GM04503 (cell line): ENCODE measurements at places on chromosomes 16 and 17.
A peak's percentile ranks its signal among the peaks of the same experiment; 100 is the strongest.

DNA sequence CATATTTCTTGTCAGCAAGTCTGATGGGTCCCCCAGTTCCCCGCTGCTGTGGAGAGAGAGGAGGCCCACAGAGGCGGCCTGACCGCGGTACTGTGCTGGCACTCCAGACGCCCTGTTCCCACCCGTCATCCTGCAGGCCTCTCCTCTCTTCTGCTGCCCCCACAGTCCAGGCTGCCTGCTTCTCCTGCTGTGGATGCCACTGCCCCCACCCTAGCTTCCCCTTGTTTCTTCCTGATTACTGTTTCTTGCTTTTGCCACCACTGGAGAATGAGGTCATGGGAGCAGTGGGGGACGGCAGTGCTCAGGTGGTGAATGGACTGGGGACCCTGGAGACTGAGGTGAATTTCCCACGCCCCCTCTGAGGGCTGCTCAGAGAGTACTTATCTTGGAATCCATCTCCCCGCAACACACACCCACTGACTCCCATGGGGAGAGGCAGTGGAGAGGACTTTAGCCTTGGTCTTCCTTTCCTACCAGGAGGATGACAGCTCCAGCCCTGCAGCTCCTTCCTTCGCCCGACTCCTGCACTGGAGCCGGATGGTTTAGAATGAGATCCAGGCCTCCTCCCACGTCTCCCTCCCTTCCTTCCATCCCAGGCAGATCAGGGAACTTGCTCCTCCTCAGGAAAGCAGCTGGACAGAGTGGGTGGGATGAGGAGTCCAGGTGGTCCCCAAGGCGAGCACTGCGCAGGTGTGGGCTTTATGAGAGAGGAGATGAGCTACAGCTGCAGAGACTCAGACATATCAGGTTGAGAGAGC, 60.4 kb downstream of the PLXDC1 start:
- no peak for DNase-seq

- DNase-seq, result no peak
Observed at GRCh38 chr16:87056083-87056482, 261.1 kb downstream of the C16orf95 start.

DNA sequence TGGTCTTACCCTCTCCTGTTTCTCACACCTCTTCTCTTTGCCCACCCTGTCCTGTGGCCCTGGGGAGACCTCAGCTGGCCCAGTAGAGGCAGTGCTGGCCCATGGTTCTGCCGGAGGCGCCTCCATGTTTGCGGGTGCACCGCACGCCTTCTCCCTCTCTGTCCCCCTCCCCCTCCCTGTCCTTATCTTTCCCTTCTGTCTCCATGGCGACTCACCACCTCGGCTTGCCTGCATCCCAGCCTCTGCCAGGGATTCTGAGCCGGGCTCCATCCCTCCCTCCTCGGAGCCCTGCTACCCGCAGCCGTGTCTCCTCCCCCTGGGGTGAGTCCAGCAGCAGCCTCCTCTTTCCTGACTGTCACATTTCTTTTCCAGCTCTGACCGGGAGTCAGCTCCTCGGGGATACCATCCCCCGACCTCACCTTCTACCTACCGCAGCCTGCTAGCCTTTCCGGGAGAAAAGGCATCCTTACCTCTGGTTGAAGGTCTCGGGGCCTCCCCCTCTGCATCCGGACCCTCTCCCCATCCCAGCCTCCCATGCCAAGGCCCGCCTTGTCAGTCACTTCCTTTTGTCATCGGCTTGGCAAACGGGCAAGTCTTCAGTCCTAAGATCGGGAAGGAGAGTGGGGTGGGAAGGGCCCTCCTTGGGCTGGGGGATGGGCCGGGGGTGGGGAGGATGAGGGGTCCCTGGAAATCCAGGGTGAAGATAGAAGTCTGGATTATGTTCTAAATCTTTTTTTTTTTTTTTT, at the start of gene RNF112:
TSS of gene RNF112 (plus strand) at position 358 of the 746 bp plus-strand sequence. CDS start at position 535, 177 bp downstream.
- no peak for DNase-seq

DNA sequence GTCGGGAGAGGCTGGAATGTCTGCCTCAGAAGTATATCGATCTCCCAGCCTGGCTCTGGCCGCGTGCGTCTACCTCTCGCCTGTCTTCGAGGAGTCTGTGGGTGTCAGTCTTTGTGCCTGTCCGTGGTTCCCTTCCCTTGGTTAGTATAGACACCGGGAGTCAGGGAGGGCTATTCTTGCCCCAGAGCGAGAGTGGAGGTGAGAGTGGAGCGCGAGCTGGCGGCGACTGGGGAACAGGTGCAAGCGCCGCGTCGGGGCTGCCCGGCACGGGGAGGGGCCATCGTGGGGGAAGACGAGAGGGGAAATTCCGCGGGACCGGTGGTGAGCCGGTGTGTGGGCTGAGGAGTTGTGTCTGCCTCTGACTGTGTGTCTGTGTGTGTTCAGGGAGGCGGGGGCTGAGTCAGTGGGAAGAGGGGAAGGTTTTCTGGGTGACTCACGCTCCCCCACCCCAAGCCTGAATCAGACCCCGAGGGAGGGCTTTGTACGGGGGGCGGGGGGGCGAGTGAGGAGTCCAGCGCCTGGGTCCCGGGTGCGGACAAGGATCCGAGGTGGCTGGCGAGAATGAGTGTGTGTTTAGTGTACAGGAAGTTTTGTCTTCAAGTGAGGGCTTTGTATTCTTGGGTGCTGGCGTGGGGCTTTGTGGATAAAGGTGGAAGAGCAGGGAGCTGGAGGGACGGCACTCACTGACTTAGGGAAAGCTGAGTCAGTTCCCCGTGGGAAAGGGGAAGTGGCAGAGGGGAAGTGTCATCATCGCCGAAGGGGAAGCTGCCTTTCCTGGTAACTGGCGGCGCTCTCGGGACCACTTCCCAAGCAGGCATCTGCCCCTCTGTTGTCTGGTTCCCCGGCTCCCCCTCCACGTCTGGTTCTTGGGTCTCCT, 8.6 kb downstream of the KDM6B start:
- no peak for DNase-seq

GRCh38 chr17:78910497-78911284, 7.7 kb upstream of the CEP295NL start:
- no peak for DNase-seq

GRCh38 chr16:68866933-68867332, 23.6 kb downstream of the TANGO6 start:
- DNase-seq, result no peak

DNA sequence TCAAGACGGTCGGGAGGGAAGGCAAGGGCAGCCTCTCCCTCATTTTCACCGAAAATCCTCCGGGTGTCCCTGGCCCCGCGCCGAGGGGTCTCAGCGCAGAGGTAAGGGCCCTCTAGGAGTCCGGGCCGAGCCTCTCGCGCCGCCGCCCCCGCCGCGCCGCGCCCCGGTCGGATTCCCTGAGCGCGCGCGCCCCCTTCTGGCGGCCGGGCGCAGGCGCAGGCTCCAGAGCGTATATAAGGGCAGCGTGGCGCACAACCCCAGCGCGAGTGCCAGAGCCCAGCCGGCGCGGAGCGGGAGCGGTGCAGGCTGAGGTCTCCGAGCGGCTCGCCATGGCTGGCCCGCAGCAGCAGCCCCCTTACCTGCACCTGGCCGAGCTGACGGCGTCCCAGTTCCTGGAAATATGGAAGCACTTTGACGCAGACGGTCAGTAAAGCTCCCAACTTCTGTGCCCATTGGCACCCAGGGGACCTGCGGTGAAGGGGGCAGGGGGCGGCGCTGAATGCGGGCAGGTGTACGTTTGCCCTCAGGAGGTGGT, at the start of gene CALB2:
TSS of gene CALB2 (plus strand) at position 260 of the 535 bp plus-strand sequence. CDS start at position 330, 70 bp downstream.
- no peak for DNase-seq

DNA sequence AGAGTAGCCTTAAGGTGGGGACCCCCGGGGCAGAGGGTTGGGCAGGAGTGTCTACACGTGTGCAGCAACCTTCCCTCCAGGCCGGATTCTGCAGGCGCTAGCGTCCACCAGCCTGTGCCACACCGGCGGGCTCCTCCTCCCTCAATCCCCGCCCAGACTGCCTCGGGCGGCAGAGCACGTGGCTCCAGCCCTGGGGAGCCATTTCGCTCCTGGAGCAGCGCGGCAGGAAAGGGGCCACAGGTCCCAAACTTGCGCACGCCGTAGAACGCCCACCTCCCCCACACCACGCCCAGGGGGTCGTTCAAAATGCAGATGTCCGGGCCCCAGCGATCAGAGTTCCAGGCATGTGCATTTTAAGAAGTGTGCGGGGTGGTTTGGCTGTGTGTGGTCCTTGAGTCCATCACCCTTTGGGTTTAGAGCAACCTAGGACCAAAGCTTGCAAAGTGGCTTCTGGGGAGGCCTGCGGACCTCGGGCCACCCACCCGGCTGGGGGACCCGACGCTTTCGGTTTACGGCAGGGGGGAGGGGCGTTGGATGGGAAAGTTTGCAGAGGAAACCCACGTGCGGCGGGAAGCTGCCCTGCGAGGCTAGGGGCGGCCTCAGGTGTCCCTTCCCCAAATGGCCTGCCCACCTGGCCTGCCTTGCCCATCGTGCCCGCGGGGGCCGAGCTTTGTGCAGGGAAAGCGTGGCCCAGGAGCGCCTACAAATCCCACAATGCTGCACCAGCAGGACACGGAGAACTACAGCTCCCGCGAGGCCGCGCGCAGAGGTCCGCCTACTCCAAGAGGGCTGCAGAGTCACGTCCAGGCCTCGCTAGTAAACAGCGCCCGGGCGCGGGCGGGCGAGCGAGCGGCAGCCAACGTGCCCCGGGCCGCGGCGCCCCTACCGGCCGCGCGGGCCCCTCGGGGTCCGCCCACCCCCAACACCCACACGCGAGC, 1.4 kb downstream of the TFAP4 start:
- no peak for DNase-seq

- no peak for DNase-seq
Observed at GRCh38 chr16:140175-140857, 1.8 kb upstream of the NPRL3 start.

DNA sequence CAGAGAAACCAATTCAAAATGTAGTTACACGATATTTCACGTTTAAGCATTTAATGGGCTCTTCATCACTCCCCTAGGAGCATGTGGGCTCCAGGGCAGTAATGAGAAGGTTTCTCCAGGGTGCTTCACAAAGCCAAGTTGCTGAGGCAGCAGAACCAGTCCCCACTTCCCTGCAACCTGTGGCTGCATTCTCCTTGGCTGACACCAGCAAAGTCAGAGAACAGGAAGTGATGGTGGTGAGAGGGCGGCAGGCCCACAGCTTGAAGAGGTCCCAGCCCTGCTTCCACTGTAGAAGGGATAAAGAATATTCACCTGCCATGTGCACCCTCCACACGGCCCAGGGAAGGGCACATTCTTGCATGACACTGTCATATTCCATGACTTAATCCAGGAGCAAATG, 133.2 kb downstream of the CBLN1 start:
- DNase-seq, result no peak

- no peak for DNase-seq
Observed at GRCh38 chr17:80938556-80938955, 53.1 kb upstream of the CHMP6 start.

GRCh38 chr16:28543072-28543471, 4.3 kb upstream of the NUPR1 start:
- DNase-seq, result no peak

DNA sequence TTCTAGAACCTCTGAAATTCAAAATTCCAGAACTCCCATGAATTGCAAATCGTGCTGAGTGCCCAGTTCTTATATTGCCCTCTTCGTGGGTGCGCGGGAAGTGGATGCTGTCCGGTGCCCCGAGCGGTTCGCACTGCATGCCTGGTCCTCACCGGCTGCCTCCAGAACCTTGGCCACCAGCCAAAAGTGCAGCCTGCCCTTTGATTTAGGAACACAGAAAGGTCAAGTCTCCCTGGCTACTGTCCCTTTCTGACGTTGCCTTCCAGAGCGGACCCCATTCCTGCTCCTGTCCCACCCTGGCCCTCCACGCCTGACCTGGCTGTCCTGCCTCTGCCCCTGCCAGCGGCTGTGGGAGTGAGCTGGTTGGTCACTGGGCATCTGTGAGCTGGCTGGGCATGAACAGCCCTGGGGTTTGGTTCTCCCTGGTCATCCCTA, 9.7 kb downstream of the NEUROD2 start:
- DNase-seq, result no peak

- no peak for DNase-seq
Observed at GRCh38 chr17:51191895-51192294, 25.7 kb downstream of the NME2 start.

DNA sequence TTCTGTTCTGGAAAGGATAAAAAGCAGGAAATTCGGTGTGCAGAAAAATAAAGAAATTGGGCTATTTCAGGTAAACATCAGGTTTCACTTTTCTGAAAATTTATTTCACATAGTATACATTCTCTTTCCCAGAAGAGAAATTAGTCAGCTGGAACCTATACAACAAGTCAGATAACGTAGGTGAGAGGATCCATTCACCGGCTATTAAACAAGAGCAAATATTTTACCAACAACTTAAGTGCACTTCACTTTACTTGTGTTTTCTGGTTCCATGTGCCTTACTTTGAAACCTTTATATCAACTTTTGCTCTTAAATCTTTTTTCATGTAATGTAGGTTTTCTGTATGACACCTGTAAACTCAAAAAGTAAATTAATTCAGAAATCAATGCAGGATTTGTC, 839.7 kb downstream of the CDH11 start:
- no peak for DNase-seq

GRCh38 chr17:6547336-6547735, 9.0 kb downstream of the PITPNM3 start:
- DNase-seq, result no peak

DNA sequence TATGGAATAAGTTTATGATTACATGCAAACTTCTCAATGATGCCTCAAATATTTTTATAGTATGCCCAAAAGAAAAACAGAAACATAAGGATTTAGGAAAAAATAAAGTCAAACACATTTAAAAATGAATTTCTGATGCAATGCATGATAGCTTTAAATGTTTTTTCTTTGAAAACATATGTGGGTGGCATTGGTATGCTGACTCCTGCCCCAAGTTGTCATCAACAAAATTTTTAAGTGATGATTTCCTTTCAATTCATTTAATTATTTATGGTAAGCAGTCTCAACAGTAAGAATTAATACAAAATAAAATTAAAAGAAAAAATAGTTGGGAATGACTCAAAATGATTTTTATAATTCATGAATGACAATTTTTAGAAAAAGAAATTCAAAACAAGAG, 104.9 kb downstream of the CEP112 start:
- peak; percentile 17 for DNase-seq

DNA sequence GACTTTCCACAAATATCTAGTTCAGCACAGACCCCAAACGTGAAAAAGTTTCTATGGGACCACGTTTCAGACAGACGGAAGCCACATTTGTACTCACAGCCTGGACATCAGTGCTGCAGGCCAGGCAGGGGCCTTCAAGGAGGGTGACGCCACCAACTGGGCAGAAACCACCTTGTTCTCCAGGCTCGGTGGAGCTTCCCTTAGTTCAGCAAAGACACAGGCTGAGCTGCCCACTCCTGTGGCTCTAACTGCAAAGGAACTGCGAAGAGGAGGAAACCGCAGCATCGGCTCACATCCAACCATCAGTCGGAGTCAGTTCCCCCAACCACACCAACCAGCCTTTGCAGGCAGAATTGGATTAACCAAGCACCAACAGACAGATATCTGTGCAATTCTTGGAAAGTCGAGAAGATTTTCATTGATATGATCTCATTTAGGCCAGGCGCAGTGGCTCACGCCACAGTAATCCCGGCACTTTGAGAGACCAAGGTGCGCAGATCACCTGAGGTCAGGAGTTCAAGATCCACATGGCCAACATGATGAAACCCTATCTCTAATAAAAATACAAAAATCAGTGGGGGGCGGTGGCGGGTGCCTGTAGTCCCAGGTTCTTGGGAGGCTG, 73.3 kb upstream of the CNEP1R1 start:
- no peak for DNase-seq
